HFFc6 (cell line): ENCODE measurements at places on chromosomes 5 and 9. TPM values are rescaled to one million over a fixed set of nuclear protein-coding genes. Genes with fewer than 3 reads are reported as not detected.

Gene SPATA31A3
- total RNA-seq: not detected in 3 replicates

- DNase-seq: no peak
Observed at GRCh38 chr5:33978306-33978705, 6.2 kb downstream of the SLC45A2 start.

- no peak for DNase-seq
Observed at GRCh38 chr5:135628771-135629563, 50.2 kb upstream of the CXCL14 start.

Gene DMRT2
- not detected in 3 replicates for total RNA-seq

DNA sequence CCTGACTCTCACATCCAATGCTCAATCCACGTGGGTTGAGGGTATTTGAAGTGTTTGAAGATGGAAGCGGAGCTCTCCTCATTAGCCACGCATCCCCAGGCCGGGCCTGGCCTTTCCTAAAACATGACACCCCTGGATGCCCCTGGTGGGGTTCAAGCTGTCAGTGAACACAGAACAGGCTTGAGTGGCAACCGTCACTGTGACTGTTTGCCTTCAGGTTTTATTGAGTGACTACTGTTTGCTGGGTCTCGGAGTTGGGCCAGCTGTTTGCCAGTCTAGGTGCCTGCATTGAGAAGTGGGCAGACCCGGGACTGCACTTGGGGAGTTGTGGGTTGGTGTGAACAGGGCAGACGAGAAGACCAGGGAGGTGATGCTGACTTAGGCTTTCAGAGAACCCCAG lies 7.8 kb upstream of the OLFM1 start:
- DNase-seq: no peak

- DNase-seq: peak; percentile 86
Observed at GRCh38 chr9:21789541-21790037, 12.8 kb upstream of the MTAP start.

Gene PCDHGA1
- 1.00 and 1.4 TPM in 2 replicates for total RNA-seq

- no peak for DNase-seq
Observed at GRCh38 chr9:34084562-34084961, 35.9 kb upstream of the UBAP2 start.

Gene SH3GL2
- total RNA-seq: 0.41 TPM in 1 of 3 replicates, not detected in the others

GRCh38 chr9:129081388-129081904 lies 535 bp downstream of the DOLPP1 start:
- no peak for DNase-seq

Gene FOCAD
- total RNA-seq: 31.3 to 41.0 TPM (median 36.8 TPM) in 3 replicates

Gene MATR3
- total RNA-seq: 139 to 200 TPM (median 179 TPM) in 3 replicates

GRCh38 chr9:4339357-4339756 lies 39.5 kb upstream of the GLIS3 start:
- peak; percentile 85 for DNase-seq

DNA sequence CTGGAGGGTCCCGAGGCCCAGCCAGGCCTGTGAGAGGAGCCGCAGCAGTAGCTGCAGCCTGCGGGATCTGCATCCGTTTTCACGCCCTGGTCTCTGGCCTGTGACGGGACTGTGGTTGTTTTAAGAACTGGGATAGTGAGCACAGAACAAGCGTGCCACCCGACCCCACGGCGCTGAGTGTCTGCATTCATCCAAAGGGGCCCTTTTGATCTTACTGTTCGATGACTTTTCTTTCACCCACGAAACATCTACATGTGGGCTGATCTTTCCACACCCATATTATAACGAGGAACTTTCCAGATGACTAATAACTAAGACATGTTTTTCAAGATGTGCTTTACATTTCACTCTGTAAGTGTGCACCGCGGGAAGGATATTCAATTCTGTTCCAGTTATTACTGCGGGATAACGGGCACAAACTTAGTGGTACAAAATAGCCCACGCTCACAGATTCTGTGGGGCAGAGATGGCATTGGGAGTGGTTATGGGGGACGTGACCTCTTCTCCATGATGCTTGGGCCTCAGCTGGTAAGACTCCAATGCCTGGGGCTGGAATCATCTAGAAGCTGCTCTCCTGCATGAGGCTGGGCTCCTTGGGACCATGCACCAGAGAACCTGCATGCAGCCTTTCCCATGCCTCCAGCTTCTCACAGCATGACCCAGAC lies 165.0 kb downstream of the SYK start:
- peak; percentile 20 for DNase-seq

GRCh38 chr9:80797101-80797829 lies 892.1 kb downstream of the TLE1 start:
- DNase-seq: no peak

DNA sequence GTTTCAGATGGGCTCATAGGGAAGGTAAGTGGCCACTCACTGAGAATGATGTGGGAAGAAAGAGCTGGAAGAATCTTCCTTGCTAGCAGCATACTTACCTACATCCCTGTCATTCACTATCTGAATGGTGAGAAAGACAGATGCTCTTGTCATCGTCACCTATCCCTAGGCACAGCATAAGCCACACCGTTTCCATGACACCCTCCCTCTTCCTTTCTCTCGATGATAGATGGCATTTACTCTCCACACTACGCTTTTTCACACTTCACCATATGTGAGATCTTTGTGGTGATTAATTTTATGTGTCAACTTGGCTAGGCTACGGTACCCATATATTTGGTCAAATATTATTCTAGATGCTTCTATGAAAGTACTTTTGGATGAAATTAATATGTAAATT lies 44.4 kb upstream of the FER start:
- DNase-seq: no peak

- no peak for DNase-seq
Observed at GRCh38 chr5:107919969-107920368, 249.2 kb upstream of the EFNA5 start.

Gene LIX1
- total RNA-seq: not detected in 3 replicates

DNA sequence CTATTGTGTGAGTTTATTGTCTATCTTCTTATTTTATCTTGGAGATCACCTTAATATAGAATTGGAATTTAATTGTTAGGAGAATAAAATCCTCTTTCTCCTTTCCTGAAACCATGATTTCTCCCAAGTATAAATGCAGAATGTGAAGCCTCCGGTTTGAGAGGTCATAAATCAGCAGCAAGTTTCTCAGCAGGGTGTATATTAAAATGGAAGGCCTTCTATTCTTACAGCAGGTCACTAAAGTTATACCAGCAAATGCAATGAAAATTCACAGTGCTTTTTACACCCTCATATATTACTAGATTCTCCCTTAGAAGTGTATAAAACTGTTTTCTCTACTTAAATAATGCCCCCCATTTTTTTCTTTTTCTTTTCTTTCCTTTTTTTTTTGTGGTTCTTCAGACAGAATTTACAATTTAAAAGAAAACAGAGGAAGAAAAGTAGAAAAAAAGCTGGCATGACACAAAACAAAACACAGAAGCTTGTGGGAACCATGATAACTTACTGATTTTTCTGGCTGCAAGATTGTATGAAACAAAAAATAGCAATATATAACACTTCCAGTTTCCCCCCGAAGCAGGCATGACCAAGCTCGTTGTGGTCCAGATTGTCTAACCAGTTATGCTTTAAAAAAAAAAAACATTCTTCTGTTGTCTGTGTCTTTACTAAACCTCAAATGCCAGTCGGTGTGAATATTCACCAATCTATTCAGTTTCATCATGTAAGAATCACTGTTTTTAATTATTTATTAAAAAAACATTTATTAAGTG lies 211.2 kb downstream of the RAB3C start:
- DNase-seq: no peak

Gene GOLGA1
- 20.3 to 20.8 TPM (median 20.6 TPM) in 3 replicates for total RNA-seq

GRCh38 chr5:133232911-133233310 lies 181.1 kb downstream of the HSPA4 start:
- DNase-seq: no peak

Gene AK1
- 111 to 126 TPM (median 124 TPM) in 3 replicates for total RNA-seq

DNA sequence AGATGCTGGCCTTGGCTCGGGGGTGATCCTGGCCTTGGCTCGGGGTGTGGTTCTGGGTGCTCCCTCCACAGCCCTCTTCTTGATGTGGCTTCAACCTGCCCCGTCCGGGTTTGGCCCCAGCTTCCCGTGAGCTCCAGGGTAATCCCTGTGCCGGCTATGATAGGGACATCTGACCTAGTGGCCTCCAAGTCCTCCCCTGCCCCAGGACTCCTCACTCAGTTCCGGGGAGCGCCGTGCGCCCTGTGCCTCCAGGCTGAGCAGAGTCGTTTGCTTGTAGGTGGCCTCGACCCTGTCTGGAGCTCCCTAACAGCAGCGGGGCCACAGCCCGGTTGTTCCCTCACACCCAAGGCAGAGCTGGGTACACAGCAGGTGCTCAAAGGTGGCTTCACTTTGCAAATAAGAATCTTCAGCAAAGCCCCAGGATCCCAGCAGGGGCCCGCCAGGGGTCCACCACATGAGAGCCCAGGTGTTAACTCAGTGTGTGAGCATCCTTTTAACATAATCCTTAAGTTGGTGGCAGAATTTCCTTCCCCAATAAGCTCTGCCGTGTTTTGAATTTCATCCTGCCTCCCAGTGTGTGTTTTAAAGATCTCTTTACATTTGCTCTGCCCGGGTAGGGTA lies 32.3 kb upstream of the CEP72 start:
- no peak for DNase-seq

DNA sequence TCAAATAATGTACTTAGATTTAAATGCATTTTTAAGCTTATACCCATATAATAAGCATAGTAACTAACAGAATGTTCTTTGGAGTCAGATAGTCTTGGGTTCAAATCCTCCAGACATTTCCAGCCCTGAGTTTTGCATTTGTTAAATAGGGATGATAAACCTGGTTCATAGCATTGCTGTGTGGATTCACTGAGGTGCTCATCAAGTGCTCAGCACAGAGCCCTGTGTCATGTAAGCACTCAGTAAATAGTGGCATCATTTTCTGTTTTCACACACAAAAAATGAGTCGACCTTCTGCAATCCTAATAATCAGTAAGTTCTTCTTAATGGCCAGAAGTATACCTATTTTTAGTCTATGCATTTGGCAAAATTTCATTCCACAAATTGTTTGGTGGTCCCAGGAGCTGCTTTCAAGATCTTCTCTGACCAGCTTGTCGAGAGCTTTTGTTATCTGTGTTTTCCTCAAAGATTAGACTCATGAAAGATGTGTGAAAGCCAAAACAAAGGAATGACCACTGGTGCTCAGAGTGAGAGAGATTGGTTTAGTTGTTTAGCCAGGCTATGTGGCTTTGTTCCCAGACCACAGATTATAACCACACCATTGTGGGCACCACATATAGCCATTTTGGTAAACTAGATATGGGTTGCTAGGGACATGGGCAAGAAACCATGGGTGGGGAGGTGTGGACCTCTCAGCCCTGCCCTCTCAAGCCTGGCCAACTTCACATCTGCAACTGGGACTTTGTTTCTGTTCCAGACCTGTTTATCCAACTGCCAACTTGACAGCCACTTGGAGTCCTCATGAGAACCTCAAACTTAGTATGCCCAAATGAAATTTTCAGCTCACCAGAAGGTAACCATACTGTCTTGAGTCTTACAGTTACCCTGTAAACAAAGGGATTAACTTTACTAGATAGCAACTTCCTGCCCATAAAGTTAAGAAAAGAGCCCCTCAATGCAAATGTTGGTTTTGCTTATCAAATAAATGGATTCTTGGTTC lies 45.0 kb downstream of the DOCK8 start:
- DNase-seq: no peak

Gene RNF208
- 2.8 and 3.8 TPM in 2 replicates for total RNA-seq

GRCh38 chr5:107485184-107485583 lies 185.6 kb downstream of the EFNA5 start:
- DNase-seq: no peak

- no peak for DNase-seq
Observed at GRCh38 chr5:74570250-74570649, 70.3 kb downstream of the ENC1 start.

Gene CCDC192
- not detected in 3 replicates for total RNA-seq

DNA sequence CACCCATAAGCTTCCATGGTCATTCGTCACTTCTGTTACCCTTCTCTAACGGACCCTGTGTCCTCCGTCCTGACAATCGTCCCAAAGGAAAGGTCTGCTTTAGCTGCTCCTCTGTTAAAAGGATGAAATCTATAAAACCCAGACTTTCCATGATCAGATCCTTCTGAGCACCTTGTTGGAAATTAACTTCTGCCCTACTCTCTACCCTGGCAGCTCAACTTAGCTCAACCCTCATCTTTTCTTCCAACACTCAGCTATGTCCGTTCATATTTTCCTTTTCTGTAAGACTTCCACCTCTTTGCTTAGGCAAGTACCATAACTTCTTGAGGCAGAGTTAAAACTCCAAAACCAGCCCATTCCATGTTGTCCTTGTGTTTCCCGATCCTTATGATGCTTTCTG lies 205.4 kb downstream of the SPATA31A6 start:
- DNase-seq: no peak

DNA sequence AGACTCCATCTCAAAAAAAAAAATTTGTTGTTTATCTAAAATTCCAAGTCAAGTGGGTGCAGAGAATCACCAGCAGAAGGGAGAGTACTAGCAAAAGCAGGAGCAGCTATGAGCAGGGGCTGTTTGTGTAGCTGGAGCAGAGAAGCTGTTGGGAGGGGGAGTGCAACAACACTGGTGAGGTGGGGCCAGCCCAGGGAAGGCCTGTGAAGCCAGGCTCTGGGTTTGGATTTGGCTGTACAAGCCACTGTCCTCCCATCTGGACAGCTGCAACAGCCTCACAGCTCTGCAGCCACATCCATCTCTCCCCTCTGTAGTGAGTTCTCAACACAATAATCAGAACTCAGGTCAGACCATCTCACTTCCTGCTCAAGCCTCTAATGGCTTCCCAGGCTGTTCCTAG lies 59.4 kb downstream of the TMOD1 start:
- DNase-seq: no peak

Gene FSTL4
- total RNA-seq: not detected in 3 replicates

Gene PLCXD3
- not detected in 3 replicates for total RNA-seq

- no peak for DNase-seq
Observed at GRCh38 chr5:74109344-74109743, 483.3 kb downstream of the ARHGEF28 start.

DNA sequence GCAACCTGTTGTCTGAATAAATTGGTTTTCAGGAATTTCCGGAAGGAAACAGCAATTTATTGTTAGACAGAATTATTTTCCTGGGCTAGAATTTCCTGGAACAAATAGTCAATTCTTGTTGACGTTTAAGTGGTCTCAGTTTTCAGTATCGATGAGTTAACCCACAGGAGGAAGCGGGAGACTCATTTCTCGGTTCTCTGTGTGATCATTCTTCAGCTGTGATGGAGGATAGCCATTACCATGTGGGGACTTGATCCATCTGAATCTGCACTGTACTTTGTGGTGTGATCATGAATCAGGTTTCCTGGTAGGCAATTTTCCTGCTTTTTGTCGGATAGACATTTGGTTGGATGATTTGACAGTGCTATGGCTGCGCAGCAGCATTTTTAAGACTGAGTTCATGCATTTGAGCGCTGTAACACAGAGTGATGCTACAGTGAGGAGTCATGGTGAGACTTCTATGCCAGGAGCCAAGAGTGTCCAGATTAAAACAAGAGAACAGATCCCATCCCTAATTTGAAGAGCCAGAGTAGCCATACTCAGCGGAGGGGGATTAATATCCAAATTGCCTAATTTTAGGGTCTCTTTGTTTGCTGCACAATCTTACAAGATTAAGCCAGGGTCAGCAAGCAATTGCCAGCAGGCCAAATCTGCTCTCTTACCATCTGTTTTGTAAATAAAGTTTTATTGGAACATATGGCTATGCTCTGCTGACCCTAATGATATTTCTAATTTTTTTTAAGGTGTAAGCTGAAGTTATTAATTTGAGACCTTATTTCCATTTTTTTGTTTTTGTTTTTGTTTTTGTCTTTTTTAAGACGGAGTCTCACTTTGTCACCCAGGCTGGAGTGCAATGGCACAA lies 355.9 kb downstream of the RAB3C start:
- no peak for DNase-seq

GRCh38 chr5:148921350-148921749 lies 94.9 kb downstream of the ADRB2 start:
- DNase-seq: no peak

- no peak for DNase-seq
Observed at GRCh38 chr9:27053369-27054022, 48.0 kb upstream of the LRRC19 start.

GRCh38 chr9:126203313-126203712 lies 123.3 kb upstream of the MVB12B start:
- no peak for DNase-seq

Gene BARHL1
- total RNA-seq: not detected in 3 replicates
